Thoracic aorta endothelial cell (primary cell): ENCODE measurements at places on chromosomes 3 and 15. TPM values are rescaled to one million over a fixed set of nuclear protein-coding genes. Genes with fewer than 3 reads are reported as not detected.

The RBP2 gene
- not detected in 2 replicates for total RNA-seq

The OR5K2 gene
- not detected in 2 replicates for total RNA-seq

The GOLGA8R gene
- 0.53 and 1.3 TPM in 2 replicates for total RNA-seq

The MKRN3 gene
- total RNA-seq: 0.79 TPM in 1 of 2 replicates, not detected in the other

The WDR93 gene
- total RNA-seq: 0.13 TPM in 1 of 2 replicates, not detected in the other

The ALPK3 gene
- total RNA-seq: 20.1 and 31.9 TPM in 2 replicates

The PAK2 gene
- 84.0 and 98.1 TPM in 2 replicates for total RNA-seq

The ADAMTS7 gene
- 7.2 and 18.9 TPM in 2 replicates for total RNA-seq

The GNAT1 gene
- total RNA-seq: not detected in 2 replicates

The XCR1 gene
- not detected in 2 replicates for total RNA-seq

The C3orf49 gene
- not detected in 2 replicates for total RNA-seq

The CRYGS gene
- total RNA-seq: 1.7 and 2.1 TPM in 2 replicates

The GPR62 gene
- total RNA-seq: 0.07 TPM in 1 of 2 replicates, not detected in the other

The IL17RE gene
- 0.13 and 0.29 TPM in 2 replicates for total RNA-seq

The KNSTRN gene
- 53.6 and 83.1 TPM in 2 replicates for total RNA-seq

The LIPC gene
- 0.07 TPM in 1 of 2 replicates, not detected in the other for total RNA-seq

The SLC22A14 gene
- 0.13 TPM in 1 of 2 replicates, not detected in the other for total RNA-seq

The CLDN11 gene
- 7.5 and 191 TPM in 2 replicates for total RNA-seq

The ALAS1 gene
- total RNA-seq: 57.6 and 71.7 TPM in 2 replicates

The TM6SF1 gene
- total RNA-seq: 20.4 and 42.3 TPM in 2 replicates

The ACVR2B gene
- total RNA-seq: 4.3 and 5.5 TPM in 2 replicates

The PPP2R3A gene
- 19.5 and 20.6 TPM in 2 replicates for total RNA-seq

The ARHGEF26 gene
- 0.36 and 0.80 TPM in 2 replicates for total RNA-seq

The RETNLB gene
- total RNA-seq: not detected in 2 replicates

The CCR9 gene
- total RNA-seq: not detected in 2 replicates

The SLMAP gene
- 57.2 and 77.1 TPM in 2 replicates for total RNA-seq

The LYZL4 gene
- total RNA-seq: not detected in 2 replicates

The SPATA12 gene
- total RNA-seq: 0.07 and 0.13 TPM in 2 replicates

The CKMT1B gene
- not detected in 2 replicates for total RNA-seq

The ZNF774 gene
- 1.5 and 5.3 TPM in 2 replicates for total RNA-seq

The LDHAL6B gene
- total RNA-seq: not detected in 2 replicates
